Stimulated activated CD8-positive, alpha-beta memory T cell treated with anti-CD3 and anti-CD28 coated beads, Interleukin-12 subunit alpha, Interleukin-12 subunit beta, amount 100 ng/mL, for 1 hour (primary cell): ENCODE measurements at places on chromosomes 1 and 21.

DNA sequence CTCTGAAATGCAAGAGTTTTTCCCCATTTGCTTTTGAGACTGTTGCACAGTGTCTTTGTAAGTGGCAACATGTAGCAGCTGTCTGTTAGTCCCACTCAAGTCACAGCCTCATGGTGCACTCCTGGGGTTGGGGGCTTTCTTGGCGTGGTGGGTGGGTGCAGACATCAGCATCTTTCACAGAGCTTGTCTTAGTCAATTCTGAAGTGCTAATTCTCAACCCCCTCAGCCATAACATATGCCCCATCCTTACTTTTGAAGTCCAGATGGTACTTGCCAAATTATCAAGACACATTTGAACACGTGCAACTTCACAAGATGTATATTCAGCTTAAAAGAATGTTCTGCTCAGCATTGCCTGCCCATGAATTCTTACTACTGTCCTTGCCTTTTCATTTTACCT is 87.1 kb downstream of the VCAM1 start:
- DNase-seq: no peak

GRCh38 chr1:31875636-31876236 is 59.9 kb upstream of the SPOCD1 start:
- DNase-seq: no peak

DNA sequence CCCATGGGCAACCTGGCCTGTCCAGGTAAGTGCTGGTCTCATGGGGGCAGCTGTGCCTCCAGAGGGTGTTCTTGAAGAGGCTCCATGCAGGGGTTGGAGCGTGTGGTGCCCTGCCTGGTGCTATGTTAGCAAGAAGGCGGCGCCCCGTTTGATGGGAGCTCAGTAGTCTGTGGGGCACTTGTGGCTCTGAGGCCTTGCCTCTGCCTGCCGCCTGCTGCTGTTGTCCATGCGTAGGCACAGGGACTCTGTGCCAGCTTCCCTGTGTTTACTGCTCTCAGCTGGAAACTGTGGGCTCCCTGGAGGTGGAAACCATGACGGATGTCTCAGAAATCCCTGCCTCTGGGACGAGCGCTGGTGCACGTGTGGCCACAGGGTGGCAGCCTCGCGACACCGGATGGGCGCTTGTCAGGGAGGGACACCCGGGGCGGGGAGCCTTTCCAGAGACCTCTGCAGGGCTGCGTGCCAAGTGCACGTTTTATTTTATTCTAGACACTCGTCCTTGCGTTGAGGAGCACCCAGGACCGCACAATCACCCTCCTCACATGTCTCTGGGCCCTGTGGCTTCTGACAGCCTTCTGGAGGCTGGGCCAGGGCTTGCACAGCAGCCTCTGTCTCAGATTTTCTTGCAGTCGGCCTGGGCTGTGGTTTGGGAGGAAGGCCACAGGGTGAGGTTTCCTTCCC is 27.1 kb downstream of the SNAP47 start:
- DNase-seq: peak; percentile 78

DNA sequence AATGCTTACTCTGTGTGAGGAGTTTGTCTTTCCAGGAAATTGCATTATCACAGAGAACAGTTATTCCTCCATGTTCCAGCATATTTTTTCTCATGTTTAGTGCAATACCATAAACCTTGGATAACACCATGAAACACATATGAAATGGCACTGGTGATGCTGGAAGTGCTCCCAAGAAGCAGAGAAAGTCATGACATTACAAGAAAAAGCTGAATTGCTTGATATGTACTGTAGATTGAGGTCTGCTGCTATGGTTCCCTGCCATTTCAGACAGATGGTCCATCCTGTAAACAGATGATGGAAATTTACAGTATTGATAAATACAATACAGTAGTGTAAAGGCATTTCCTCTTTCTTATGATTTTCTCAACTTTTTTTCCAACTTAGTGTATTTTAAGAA is 422.1 kb downstream of the LRRIQ3 start:
- DNase-seq: no peak

DNA sequence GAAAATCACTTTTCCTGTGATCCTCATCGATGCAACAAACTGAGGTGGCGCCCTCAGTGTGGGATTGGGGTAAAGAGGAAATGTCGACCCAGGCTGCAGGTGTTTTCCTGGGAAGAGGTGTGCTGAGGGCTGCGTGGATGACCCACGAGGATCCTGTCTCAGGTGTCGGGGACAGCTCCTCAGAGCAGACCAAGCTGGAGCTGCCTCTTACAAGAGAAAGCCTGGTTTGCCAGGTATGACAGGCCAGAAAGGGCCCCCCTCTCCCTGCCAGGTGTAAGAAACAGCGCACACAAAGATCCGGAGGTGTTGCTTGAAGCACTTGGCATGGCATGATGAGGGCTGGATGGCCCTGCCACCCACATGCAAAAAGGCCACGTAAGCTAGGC is 12.6 kb downstream of the FHAD1 start:
- DNase-seq: no peak
